ENCODE measurements at places on chromosomes 13 and 19.

DNA sequence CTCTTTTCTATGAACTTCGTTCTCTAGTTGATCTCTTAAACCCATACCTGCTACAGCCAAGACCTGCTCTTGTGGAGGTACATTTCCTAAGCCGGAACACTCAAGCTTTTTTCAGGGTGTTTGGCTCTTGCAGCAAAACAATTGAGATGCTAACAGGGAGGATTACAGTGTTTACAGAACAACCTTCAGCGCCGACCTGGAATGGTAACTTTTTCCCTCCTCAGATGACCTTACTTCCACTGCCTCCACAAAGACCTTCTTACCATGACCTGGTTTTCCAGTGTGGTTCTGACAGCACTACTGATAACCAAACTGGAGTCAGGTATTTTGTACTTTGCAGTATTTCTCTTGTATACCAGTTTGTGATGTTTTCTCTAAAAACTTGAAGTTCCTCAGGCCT lies 506 bp downstream of the KCNRG start:
- DNase-seq: no peak

DNA sequence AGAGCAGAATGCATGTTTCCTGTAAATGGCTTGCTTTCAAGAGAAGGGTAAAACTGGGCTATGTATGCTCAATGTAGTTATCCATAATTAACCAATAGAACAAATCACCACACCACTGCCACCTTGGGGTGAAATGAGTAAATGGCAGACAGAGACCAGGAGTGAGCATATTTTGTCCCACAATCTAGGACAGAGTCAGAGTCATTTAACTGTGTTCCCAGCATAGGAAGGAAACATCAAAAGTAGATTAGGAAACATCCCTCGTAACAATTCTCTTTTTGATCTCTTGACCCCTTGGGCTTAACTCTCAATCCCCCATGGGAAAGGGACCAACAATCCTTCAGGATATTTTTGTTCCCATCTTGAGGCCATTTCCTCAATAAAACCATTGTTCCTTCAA lies 224.8 kb downstream of the NHLRC3 start:
- DNase-seq: peak; percentile 29

- DNase-seq: no peak
These were observed 5.0 kb downstream of the ADAT3 start for GRCh38 chr19:1910177-1910576.

- no peak for DNase-seq
These were observed 334.8 kb downstream of the SLC7A1 start for GRCh38 chr13:29260684-29261083.

DNA sequence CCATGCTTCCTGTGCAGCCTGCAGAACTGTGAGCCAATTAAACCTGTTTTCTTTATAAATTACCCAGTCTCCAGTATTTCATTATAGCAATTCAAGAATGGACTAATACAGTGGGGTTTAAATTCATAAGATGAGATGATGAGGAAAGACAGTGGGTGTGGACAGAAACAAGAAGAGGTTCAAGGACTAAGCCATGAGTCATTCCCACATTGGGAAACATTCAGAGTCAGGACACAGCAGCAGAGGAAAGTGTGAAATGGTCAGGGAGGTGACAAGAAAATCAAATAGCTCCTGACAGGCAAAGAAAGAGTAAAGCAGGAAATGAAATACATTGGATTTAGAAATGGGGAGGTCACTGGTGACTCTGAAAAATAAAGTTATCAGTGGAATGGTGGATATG lies 9.1 kb downstream of the ZNF841 start:
- no peak for DNase-seq

DNA sequence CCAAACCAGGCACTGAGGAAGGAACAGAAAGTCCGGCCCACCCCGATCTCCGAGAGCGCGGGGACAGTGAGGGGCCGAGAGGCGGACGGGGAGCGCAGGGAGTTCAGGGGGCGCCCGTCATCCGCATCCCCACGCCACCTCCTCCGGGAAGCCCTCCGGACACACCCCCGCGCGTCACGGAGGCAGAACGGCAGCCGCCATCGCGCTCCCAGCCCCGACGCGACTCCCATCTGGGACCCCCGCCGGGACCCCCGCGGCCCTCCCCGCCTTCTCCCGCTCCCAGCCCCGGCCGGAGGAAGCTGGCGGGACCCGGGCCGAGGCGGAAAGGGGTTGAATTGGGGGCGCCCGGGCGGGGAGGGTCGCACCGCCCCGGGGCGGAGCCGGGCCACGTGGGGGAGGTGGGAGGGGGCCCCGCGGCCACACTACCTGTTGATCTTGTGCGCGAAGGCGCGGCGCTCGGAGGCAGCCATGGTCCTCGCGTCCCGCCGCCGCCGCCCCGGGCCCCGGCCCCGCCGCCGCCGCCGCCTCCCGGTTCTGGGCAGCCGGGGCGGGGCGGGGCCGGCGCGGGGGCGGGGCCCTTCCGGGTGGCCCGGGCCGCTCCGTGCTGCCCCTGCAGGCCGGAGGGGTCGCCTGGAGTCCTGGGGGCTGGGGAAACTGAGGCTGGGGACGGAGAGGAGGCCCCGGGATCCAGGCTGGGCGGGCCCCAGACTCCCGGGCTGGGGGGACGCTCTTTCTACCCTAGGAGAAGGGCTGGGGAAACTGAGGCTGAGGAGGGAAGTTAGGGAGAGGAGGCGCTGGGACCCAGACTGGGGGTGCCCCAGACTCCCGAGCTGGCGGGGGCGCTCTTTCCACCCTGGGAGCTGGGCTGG lies at the start of gene DOCK6:
Gene DOCK6 (minus strand): TSS at position 554 of the 869 bp plus-strand sequence. CDS start 84 bp downstream, at position 470.
- DNase-seq: no peak

DNA sequence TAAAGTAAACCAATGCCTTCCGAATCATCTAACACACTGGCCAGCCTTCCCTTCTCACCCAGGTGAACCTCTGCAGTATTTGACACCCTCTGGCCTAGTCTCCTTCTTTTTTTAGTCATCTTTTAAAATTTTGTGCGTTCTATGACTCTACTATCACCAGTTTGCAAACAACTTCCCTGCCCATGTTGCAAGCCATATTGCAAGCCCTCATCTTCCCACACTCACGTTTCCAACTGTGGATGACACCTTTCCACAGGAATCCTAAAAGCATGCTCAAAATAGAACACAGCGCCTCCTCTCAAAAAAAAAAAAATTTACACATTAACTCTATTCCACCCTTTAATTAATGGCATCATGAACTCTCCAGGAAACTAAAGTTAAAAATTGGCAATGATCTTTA lies 440.1 kb downstream of the EFNB2 start:
- no peak for DNase-seq

DNA sequence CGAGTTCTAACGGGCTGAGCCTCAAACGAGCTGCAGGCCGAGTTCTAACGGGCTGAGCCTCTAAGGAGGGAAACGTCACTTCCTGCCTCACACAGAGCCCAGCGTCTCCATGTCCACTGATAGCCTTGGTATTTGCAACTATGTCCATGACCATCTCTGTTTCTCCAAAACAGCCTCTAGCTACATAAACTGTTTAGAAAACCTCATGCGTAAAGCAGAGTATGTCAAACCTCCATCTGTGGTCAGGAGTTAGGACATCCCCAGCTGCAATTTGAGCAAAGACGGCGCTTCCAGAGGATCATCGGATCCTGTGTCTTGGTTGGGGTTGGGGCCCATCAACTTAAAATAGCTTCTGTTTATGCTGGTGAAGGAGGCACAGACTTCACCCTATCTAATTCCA lies 20.8 kb downstream of the RASA3 start:
- DNase-seq: no peak

GRCh38 chr13:107299717-107300116 lies 731.8 kb upstream of the ARGLU1 start:
- no peak for DNase-seq

DNA sequence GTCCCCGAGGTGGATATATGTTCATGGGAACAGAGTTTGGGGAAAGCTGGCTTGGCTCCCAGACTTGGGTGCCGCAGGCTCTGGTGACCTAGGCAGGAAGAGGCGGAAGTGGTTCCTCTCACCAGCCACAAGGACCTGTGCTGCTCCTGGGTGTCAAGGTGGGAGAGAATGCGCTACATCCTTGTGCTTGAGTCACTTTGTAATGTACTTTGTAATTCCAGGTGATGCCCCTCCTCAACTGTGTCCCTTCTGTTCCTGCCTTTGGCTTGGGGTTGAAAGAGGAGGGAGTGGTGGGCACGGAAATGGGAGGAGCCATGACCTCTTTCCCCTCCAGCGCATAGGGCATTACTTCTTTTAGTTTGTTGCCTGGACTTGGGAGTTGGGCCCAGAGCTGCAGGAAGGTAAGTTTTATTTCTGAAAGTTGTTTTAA lies 10.9 kb downstream of the GARRE1 start:
- no peak for DNase-seq

- no peak for DNase-seq
These were observed 22.3 kb downstream of the ZSWIM9 start for GRCh38 chr19:48192750-48193149.

- no peak for DNase-seq
These were observed 8.5 kb upstream of the CEACAM5 start for GRCh38 chr19:41699968-41700323.

DNA sequence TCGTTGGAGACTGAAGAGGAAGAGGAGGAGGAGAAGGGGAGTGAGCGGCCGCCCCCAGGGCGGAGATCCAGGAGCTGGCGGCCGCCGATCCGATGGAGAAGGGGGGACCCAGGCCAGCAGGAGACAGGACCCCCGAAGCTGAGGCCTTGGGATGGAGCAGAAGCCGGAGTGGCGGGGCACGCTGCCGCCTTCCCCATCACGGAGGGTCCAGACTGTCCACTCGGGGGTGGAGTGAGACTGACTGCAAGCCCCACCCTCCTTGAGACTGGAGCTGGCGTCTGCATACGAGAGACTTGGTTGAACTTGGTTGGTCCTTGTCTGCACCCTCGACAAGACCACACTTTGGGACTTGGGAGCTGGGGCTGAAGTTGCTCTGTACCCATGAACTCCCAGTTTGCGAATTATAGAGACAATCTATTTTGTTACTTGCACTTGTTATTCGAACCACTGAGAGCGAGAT lies 1.8 kb downstream of the GADD45B start:
- DNase-seq: no peak

DNA sequence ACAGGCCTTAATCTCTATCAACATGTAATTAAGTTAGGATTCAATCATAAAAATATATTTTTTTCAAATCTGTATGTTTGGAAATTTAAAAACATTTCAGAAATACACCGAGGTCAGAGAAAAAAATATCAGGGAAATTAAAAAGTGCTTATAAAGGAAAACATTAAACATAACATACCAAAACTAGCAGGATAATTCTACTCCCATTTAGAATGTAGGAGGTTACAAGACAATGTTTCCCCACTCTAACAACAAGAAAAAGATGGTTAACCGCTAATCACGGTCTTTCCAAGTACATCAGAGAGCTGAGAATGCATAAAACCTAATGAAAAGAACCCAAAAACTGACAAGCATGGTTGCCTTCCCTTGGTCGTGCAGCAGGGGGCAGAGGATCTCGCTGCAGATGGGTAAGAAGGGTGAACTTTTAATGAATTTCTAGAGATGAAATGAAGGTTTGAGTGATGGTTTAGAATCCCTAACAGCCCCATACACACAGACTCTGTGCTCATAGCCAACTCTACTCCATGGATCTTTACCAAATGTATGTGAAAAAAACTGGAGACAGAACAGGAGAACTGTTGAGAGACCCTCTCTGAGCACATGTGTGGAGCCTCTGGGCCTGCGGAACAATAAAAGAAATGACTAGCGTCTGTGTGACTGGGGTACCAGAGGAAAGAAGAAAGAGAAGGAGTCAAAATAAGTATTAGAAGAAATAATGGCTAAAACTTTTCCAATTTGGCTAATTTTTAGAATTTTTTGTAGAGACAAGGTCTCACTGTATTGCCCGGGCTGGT lies 51.3 kb upstream of the LSM14A start:
- no peak for DNase-seq

DNA sequence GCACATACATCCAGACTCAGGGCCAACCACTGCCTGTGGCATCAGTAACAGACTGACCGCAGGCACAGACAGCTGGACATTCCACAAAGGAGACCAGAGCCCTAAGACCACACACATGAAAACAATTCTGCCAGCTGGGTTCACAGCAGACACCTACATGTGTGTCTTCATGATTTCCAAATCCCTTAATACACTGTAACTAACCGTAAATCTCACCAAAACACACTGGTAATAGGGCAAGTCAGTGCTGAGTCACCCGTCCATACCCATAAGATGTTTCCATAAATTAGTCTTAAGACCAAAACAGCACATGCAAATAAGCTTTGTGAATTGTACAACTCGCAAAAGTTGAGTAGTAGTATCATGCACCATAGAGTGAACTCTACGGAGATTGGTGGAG lies 65.4 kb downstream of the TUBGCP3 start:
- no peak for DNase-seq

DNA sequence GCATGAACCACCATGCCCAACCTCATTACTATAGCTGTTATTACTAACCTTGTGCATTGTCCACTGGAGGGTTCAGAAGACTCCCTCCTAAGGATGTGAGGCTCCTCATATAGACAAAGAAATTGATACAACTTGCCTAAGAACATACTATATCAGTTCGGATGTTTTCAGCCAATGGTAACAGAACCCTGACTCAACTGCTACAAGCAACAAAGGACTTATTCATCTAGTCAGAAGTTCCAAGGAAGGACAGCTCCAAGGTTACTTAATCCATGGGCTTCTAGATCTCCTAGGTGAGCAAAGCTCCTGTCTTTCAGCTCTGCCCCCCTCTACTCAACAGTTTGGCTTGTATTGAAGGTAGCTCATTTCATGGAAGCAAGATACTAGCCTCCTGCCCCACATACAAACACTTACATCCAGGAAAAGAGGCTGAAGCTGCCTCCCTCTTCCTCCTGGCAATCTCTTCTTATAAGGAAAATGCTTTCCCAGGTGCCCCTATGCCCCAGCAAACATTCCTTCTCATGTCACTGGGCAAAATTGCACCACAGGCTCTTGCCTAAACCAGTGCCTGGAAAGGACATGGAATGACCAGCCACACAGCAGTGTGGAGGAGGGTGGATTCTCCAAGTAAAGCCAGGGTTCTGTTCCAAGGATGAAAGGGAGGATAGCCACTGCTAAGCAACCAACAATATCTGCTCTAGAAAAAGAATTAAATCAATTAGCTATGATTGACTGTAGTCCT lies 497.8 kb downstream of the FOXO1 start:
- DNase-seq: no peak

- DNase-seq: no peak
These were observed 3.6 kb upstream of the FAM124A start for GRCh38 chr13:51218626-51219025.

DNA sequence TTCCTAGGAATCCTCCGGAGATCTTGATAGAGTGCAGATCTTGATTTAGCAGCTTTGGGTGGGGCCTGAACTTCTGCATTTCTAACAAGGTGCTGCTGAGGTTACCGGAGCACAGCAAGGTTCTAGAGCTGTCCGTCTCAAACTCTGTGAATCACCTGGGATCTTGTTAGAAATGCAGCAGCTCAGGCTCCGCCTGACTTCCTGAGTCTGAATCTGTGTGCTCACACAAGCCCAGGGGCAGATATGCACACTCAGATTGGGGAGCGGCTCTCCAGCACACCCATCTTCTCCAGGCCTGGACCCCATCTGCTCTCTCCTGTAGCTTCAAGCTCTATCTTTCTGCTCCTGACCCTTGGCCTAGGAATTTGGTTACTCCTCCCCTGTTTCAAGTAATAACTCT lies 3.5 kb upstream of the TEX26 start:
- no peak for DNase-seq

GRCh38 chr13:25037057-25037813 lies 58.7 kb upstream of the PABPC3 start:
- peak; percentile 39 for DNase-seq

- DNase-seq: no peak
These were observed 2.1 kb upstream of the CPB2 start for GRCh38 chr13:46106839-46107371.

GRCh38 chr13:49030213-49030612 lies 54.5 kb downstream of the FNDC3A start:
- no peak for DNase-seq
